Fibroblast of upper back skin (primary cell): ENCODE measurements at places on chromosomes 13 and 19.

GRCh38 chr13:51488212-51488611 is 35.4 kb upstream of the INTS6 start:
- no peak for DNase-seq

- peak; percentile 88 for DNase-seq
Observed at GRCh38 chr19:55620410-55621204, 3.8 kb downstream of the ZNF784 start.

GRCh38 chr13:35252536-35253205 is 223.8 kb downstream of the MAB21L1 start:
- no peak for DNase-seq

GRCh38 chr13:112718318-112718717 is 28.5 kb downstream of the ATP11A start:
- DNase-seq, result no peak

GRCh38 chr13:105737688-105738087 is 797.8 kb downstream of the EFNB2 start:
- no peak for DNase-seq

DNA sequence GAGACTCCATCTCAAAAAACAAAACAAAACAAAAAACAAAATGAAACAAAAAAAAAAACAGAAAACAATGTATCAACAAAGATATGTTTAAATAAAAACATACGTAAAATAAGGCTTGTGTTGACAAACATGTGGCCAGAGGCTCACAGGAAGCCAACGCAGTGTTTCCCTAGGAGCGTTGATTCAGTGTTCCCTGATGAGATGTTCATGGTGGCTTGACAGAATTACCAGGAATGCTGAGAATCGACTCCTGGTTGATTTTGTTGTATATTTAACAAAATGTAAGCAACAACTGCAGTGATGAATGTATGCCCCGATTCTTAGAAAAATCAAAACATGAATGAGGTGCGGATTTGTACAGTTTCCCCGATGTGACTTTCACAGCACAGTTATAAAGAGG is 8.9 kb upstream of the ZNF787 start:
- DNase-seq, result no peak

GRCh38 chr13:75161804-75162203 is 320.2 kb downstream of the TBC1D4 start:
- no peak for DNase-seq
